ENCODE measurements at places on chromosomes 7 and 10.

DNA sequence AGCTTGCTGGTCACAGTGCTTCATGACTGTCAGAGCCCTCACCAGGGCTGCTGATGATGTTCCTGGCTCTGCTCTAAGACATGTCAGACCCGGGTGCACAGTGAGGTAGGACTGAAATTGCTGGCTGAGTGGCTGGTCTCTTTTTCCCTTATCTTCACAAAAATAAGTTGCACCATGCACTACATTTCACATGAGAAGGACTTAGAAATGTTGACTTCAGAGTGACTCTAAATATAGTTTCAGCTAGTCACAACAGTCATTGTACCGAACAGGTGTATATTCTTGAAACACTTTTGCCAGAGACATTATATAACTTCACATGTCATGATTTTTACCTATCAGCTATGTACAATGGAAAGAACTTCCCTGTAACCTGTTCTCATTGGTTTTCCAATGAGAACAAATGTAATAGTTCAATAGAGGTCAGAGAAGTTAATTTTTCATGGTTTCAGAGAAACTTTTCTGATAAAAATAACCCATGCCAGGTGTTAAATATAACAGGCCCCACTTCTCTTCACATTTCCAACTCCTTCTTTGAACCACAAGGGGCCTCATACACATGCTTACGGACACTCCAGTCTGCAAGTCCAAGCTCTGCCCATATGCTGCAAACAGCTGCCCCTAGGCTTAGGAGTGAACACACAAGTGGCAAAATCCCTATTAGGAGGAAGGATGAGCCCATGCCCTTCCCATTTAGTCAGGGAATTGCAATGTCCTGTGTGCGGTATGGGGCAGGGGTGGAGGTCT lies 115.6 kb downstream of the CDK6 start:
- no peak for DNase-seq

DNA sequence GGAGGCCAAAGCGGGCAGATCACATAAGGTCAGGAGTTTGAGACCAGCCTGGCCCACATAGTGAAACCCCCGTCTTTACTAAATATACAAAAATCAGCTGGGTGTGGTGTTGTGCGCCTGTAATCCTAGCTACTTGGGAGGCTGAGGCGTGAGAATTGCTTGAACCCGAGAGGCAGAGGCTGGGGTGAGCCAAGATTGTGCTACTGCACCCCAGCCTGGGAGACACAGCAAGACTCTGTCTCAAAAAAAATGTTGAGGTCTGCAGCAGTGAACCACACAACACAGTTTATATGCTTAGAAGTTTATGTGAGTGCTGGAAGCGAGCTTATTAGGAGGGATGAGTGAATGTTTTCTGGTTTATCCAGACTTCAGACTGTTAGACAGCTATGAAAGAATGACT lies 10.4 kb downstream of the LHPP start:
- no peak for DNase-seq

- no peak for DNase-seq
Measured at GRCh38 chr7:159006610-159007130, 138.0 kb downstream of the VIPR2 start.

- DNase-seq, result no peak
Measured at GRCh38 chr10:13740461-13740860, 153.7 kb downstream of the PRPF18 start.

- no peak for DNase-seq
Measured at GRCh38 chr10:24784061-24784460, 60.4 kb upstream of the ARHGAP21 start.

- DNase-seq, result no peak
Measured at GRCh38 chr10:36421992-36422391, 703.4 kb upstream of the ANKRD30A start.

GRCh38 chr7:88046839-88047573 lies 113.0 kb downstream of the ADAM22 start:
- DNase-seq, result no peak

GRCh38 chr10:43046288-43046991 lies 30.4 kb upstream of the RET start:
- DNase-seq, result no peak

- DNase-seq, result no peak
Measured at GRCh38 chr10:132417257-132417910, 20.4 kb downstream of the PWWP2B start.

DNA sequence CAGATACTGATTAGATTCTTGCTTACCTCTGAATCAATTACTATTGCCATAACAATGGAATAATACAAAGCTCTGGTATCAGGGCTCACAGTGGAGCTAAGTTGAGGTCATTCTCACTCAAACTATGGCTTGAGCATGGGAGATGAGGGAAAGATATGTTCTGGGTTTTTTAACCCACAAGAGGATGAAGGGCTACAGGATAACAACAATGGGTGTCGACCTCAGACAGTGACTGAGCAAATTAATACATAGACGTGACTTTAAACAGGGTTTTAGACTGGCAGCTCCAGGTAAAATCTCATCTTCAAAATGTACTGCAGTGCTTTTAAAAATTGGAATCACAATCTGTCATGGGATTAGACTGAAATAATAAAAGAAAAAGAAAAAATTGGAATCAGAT lies 7.5 kb upstream of the HIBADH start:
- no peak for DNase-seq

- peak; percentile 60 for DNase-seq
Measured at GRCh38 chr7:21941611-21942141, 4.0 kb downstream of the CDCA7L start.

GRCh38 chr7:44150966-44151941 lies 10.1 kb upstream of the MYL7 start:
- DNase-seq, result no peak

- DNase-seq, result no peak
Measured at GRCh38 chr7:68407460-68407859, 1190.8 kb upstream of the AUTS2 start.

- no peak for DNase-seq
Measured at GRCh38 chr7:142603870-142604448, 145.3 kb upstream of the PRSS1 start.

DNA sequence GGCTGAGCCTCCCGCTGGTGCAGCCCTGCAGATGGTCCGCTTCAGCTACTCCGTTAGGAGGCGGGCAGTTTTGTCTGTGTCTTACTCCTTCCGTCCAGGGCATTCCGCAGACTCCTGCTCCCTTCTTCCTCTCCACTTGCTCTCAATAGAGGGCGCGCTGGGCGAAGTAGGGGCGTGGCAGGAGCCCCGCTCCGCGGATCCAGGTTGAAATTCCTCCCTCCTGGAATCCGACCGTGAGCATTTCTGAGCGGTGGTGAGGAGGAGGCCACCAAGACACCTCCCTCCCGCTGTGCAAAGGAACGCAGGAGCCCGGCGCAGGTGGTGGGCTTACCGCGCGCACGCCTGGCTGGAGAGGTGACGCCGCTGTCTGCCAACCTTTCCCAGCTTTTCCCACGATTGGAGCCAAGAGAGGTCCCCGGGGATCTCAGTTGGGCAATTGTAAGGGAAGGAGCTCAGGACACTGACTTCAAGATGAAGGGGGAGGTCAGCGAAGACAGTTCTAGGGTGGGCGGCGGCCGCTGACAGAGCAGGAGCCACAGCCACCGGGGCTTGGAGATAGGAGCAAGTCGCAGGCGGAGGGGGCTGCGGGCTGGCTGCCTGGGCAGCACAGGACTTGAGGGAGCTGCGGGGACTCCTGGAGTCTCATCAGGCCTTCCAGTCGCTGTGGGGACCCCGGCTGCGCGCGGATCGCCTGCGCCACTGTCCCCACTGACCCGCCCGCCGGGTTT lies 1011.3 kb downstream of the XPNPEP1 start:
- peak; percentile 17 for DNase-seq

- DNase-seq, result no peak
Measured at GRCh38 chr7:63040336-63040735, 958.3 kb upstream of the ZNF722 start.

DNA sequence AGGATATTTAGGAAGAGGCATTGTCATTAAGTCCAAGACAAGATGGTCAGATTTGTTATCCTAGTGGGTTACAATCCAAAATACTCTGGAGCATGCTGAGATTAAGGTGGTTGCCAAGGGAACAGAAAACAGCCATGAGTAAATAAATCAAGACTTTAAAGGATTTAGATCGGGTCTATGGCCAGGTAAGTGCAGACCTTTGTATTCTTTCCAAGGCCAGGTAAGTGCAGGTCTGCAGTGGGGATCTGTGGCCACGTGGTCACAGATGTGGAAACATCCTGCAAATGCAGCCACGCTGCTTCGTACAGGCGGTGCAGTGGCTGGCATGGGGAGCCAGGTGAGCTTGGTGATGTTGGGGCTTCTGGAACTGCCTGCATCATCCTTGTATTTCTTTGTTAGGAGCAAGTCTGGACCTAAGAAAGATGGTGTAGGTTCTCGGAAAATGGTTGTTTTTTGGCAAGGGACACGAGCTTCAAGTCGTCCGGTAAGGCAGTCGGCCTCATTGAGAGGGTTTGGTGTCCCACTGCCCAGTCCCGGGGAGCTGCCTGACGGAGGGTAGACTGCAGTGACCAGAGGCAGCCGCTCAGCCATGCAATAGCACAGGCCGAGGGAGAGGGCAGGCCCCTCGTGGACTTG lies 21.8 kb downstream of the ZNF775 start:
- DNase-seq, result no peak

DNA sequence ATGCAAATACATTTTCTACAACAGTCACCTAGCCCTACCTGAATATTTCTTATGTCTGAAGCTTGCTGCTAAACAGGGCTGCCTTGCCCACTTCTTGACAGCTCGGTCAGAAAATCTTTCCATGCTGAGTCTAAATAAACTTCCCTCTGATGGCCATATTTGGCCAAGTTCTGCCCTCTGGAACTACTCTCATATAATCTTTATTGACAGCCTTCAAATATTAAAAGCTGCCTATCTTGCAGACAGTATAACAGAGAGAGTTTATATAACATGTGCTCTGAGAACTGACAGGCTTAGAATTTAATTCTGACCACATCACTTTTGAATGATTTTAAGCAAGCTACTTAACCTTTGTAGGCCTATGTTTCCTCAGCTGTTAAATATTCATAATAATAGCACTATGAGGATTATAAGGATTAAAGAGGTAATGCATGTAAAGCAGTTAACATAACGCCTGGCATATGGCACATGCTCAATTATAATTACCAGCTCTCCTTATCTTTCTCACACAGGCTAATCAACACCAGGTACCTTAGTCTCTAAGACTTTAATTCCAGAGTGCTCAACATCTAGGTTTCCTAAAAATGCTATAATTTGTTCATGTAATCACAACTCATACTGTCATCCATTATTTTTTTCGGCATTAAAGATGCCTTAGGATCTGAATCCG lies 334.1 kb downstream of the HPSE2 start:
- peak; percentile 44 for DNase-seq

GRCh38 chr7:106565428-106565827 lies 95.5 kb downstream of the CCDC71L start:
- no peak for DNase-seq

DNA sequence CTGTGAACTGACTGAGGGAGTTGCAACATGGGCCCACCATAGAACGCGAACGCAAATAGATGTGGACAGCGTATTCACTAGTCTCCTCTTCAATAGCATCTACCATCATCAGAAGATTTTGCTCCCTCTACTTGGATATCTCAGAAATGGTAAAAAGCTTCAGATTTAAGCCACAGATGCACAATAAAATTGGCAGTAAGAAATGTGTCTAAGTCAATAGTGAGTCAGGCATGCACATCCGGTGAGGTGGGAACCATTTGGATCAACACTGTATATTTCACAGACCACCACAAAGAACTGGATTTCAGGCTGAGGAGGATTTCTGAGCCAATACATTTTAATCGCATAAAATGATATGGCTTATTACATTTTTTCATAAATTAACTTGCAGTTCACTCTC lies 111.5 kb upstream of the ADAM12 start:
- no peak for DNase-seq

DNA sequence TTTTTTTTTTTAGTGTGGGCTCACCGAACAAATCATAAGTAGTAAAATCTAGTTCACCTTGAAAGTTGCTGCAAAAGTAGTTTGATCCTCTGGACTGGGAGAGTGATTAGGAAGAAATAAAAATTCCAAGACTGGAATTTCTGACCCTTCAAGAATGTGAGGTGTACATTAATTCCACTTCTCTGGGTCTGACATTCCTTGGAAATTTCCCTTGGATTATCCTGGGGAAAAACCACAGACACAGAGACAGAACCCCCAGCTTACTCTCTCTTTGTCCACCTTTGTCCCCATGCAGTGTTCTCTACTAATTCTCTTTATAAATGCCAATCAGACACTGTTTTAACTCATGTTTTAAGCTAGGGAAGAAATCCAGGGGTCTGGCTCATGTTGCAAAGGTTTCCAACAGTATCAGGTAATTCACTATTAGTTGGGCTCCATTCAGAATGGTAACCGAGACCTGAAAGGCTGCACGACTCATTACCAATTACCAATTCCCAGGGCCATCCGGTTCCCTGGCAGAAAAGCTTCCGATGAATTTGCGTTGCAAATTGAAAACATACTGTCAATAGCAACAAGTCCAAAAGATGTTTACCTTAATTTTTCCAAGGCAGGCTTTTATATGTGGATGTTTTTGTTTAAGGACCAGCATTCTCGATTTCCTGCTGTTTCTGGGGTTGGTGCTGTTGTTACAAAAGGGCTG lies 86.3 kb downstream of the BAMBI start:
- peak; percentile 25 for DNase-seq

GRCh38 chr7:53835301-53835700 lies 706.9 kb upstream of the VSTM2A start:
- DNase-seq, result no peak

GRCh38 chr7:97167176-97167575 lies 49.7 kb downstream of the SDHAF3 start:
- no peak for DNase-seq

GRCh38 chr7:37642028-37642540 lies 41.5 kb upstream of the GPR141 start:
- DNase-seq, result no peak

GRCh38 chr10:86773498-86773897 lies 17.1 kb downstream of the BMPR1A start:
- DNase-seq, result no peak

DNA sequence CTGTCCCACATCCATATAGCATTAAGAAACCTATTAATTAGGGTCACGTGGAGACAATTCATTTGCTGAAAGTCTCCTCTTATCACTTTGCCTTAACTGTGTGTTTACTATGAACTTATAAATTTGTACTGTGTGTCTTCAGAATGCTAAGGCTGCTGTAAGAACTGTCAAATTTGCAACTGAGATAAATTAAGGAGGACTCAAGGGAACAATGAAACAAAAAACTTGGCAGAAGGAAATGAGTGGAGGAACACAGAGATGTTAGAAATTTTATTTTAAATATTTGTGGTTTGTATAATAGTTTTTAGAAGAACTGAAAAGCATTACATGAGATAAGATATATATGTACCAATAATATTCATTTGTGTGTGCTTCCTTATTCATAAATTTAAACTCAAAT lies 1005.3 kb upstream of the SORCS1 start:
- DNase-seq, result no peak

GRCh38 chr7:153217032-153217431 lies 457.5 kb downstream of the ACTR3B start:
- no peak for DNase-seq

- DNase-seq, result no peak
Measured at GRCh38 chr10:129962031-129962871, 1.8 kb downstream of the EBF3 start.

- DNase-seq, result no peak
Measured at GRCh38 chr7:73901231-73901822, 40.4 kb downstream of the TMEM270 start.

- DNase-seq, result no peak
Measured at GRCh38 chr7:134875867-134876266, 96.4 kb downstream of the CALD1 start.

- no peak for DNase-seq
Measured at GRCh38 chr7:96416599-96416998, 94.7 kb upstream of the SLC25A13 start.

- DNase-seq, result no peak
Measured at GRCh38 chr7:47329320-47329926, 252.5 kb downstream of the TNS3 start.
